ENCODE measurements at places on chromosomes 11 and 22.

DNA sequence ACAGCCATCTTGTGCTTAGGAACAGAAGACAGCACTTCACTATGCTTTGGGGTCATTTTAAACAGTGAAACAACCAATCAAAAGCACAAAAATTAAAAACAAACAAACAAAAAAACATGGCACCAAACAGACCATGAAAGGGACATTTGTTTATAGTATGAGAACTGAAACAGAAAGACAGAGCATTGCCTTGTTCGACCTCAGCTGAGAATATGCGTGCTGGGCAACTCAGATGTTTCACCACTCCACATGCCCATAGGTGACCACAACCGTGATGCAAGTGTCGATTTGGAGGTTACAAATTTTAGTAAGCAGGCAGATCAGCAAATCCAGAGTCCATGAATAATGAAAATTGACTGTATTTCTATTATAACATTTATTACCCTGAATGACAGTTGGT, 30.0 kb downstream of the NNMT start:
- DNase-seq: no peak

DNA sequence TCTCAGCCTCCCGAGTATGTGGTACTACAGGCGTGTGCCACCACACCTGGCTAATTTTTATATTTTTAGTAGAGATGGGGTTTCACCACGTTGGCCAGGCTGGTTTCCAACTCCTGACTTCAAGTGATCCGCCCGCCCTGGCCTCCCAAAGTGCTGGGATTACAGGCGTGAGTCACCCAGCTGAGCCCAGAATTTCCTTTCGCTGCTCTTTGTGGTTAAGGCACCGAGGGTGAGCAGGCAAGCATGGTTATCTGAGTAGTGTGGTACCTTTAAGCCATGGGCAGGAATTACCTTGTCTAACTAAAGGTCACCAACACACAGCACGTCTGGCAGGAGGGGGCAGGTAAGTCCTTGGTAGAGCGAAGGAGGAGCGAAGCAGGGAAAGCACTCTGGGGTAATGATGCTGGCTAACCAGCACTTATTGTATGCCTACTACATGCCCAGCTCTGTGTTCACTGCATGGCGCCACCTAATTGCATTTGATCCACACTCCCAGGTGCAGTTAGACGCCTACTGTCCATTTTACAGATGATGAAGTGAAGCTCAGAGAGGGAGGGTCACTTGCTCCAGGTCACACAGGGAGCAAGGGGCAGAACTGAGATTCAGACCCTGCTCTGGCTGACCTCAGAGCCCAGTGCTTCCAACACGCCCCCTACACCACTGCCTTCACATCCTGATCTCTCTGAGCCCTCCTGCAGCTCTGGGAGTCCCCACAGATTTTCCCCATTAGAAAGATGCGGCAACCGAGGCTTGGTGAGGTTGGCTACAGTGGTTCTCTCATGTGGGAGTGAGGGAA, 45.7 kb downstream of the TRIOBP start:
- no peak for DNase-seq

- DNase-seq: no peak
Observed at GRCh38 chr22:45889093-45889538, 87.8 kb downstream of the WNT7B start.

- no peak for DNase-seq
Observed at GRCh38 chr11:94661444-94661843, 94.3 kb downstream of the PIWIL4 start.

DNA sequence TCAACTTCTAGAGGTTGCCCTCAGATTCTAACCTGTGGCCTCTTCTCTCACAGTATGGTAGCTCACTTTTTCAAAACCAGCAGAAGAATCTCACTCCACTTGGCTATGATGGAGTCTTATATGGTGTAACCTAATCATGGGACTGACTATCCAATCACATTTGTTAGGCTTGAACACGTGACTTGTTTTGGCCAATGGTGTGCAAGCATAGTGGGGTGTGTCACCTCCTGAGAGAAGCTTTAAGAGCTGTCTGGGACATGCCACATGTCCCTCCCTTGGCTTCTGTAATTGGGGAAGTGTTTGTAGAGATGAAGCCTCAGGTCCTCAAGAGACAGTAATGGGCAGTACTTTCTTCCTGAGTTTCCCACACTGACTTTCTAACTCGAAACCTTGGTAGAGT, 12.8 kb upstream of the SMIM38 start:
- no peak for DNase-seq

- no peak for DNase-seq
Observed at GRCh38 chr22:21835378-21835777, 32.1 kb downstream of the MAPK1 start.
